ENCODE measurements at places on chromosomes 7 and 10. TPM values are rescaled to one million over a fixed set of nuclear protein-coding genes. Genes with fewer than 3 reads are reported as not detected.

DNA sequence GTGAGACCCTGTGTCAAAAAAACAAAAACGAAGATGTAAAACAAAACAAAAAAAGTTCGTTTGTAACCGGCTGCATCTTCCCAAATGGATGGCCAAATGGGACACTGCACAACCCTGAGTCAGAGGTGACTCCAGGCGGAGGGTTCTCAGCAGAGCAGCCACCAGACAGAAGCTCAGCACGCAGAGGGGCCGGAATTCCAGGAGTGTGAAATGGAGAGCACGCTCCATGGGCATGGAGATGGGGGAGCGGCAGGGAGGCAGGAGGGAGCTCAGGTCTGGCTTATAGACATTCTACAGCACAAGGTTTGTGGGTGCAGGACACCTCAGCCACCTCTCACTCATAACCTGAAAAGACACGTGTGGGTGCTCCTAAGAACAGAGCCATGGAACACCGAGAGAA lies 227.0 kb downstream of the MAD1L1 start:
- no peak for DNase-seq

- peak; percentile 53 for DNase-seq
These were observed at the start of gene CACNB2 for GRCh38 chr10:18140149-18140956. CACNB2 (plus strand) TSS chr10:18140424.

- no peak for DNase-seq
These were observed 374.5 kb downstream of the PHTF2 start for GRCh38 chr7:78172933-78173591.

GRCh38 chr7:74287303-74288033 lies 1.7 kb upstream of the CLIP2 start:
- no peak for DNase-seq

The HOXA13 gene
- total RNA-seq: not detected

The HECW1 gene
- 3.3 TPM for total RNA-seq
